ENCODE measurements at places on chromosomes 6 and 20.

DNA sequence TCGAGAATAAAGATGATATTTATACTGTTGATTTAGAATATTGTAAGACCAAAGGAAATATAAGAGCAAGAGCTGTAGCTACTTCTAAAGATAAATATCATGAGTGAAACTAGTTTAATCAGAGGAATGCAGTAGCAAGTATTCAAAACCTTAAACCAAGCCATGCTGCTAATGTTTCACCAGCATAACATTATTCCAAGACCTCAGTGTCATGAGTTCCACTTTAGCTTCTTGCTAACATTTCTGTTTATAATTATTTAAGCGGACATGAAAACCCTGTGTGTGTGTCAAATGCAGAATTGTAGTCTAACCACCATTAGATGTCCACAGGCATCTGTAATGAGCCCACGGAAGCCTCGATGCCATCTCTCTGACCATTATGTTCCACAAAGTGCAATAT lies 752.6 kb upstream of the MARCKS start:
- DNase-seq, result no peak

DNA sequence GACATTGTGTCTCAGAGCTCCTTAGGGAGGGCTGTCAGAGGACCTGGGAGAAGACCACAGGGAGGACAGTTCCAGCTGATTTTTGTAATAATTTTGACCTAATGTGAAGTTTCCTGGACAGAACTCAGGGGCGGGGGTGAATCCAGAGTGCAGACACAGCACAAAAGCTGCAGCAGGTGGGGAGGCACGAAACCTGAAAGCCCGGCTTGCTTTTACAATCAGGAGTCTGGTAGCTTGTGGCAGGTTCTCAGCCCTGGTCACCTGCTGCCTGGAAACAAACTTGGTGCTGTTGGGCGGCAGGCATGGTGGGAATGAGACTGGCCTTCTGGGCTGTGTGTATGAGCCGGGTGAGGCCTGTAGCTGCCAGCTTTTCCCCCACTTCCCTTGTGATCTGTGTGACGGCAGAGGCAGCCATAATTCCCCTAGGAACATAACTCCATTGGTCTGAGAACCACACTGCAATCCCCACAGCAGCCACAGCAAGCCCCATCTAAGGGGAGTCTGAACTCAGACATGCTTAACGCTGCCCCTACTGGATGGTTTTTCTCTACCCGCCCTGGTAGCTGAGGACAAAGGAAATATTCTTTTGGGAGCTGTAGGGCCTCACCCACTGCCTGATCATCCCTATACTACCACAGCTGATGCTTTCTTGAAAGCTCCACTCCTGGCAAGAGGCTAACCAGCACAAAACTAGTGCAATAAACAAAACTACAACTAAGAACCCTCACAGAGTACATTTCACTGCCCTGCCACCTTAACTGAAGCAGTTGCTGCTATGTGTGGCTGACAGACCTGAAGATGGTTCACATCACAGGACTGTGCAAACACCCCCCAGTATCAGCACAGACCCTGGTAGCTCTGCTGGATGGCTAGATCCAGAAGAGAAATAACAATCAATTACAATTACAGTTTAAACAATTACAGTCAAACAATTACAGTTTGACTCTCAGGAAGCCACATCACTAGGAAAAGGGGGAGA lies 1055.1 kb upstream of the GJE1 start:
- no peak for DNase-seq

DNA sequence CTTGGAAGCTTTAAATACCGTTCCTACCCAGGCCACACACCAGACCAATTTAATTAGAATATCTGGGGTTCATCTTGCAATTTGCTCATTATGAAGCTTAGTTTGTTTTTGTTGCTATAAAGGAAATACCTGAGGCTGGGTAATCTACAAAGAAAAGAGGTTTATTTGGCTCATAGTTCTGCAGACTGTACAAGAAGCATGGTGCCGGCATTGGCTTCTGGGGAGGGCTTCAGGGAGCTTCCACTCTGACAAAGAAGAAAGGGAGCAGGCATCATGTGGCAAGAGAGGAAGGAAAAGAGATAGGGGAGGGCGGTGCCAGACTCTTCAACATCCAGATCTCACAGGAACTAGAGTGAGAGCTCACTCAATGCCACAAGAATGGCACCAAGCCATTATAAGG lies 73.6 kb downstream of the RNF182 start:
- no peak for DNase-seq

DNA sequence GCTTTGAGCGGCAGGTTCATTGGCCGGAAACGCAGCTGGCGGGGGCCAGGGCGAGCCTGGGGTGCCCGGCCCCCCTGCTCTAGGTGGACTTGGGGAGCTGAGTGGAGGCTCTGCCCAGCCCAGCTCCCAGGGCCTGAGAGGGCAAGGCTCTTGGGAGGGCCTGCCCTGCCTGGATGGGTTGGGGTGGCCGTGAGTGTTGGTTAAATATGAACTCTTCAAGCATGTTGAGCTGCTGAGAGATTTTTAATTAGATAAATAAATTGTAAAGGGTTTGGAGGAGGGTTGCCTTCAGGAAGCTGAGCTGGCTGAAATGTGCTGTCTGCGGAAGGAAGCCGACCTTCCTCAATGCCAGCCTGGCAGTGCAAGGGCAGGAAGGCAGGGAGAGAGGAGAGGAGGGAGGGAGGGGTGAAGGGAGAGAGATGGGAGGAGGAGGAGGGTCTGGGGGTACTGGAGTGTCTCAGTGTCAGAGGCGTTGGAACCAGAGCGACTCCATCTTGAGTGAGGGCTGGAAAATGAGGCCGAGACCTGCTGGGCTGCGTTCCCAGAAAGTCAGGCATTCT lies 39.4 kb upstream of the PMEPA1 start:
- DNase-seq, result no peak

DNA sequence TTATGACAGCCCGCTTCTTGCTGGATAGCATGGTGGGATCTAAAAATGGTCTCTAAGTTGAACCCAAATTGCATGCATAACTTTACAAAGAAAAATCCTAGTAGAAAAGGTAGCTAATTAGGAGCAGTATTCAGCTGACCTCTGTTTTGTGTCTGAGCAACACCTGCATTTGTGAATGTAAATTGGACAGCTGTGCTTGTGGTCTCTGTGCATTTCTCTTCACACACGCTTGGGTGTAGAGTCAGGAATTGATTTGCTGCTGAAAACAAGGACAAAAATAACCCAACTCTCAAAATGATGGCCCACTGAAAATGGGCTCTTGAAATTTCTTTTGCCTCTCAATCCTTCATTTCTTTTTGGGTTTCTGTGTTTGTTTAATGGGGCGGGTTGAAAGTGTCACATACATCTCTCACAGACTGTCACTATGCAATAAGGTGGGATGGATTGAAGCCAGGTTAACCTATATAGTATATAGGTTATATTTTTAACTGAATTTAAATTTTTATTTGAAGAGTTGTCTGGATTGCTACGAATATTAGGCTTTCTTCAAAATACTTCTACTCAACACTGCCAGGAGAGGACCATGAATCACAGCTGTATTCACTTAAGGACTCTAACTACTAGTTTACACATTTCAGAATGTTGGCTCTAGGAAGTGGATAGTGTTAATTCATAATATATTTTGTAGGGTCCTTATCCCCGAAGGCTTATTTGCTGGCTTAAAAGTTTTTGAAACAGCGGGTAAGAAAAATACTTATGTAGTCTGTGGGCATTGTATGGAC lies 46.5 kb downstream of the SOBP start:
- DNase-seq, result no peak

GRCh38 chr6:165244524-165245247 lies 64.7 kb downstream of the C6orf118 start:
- no peak for DNase-seq

GRCh38 chr6:42727087-42727611 lies 4.8 kb upstream of the PRPH2 start:
- no peak for DNase-seq

DNA sequence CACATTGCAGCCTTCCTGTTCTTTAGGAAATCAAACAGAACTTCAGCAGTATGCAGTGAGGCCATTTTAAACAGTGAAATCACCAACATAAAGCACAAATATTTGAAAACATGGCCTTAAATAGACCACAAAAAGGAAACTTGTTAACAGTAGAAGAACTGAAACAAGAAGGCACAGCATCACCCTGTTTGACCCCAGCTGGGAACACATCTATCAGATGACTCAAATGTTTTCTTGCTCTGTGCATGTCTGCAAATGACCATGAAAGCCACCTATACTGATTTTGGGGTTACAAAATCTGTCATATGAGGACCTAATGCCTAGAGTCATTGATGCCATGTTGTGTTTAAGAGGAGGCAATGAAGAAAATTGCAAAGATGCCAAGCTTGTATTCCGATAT lies 123.8 kb upstream of the ADGRF1 start:
- DNase-seq, result no peak

GRCh38 chr6:71412559-71413140 lies 124.0 kb downstream of the OGFRL1 start:
- no peak for DNase-seq

DNA sequence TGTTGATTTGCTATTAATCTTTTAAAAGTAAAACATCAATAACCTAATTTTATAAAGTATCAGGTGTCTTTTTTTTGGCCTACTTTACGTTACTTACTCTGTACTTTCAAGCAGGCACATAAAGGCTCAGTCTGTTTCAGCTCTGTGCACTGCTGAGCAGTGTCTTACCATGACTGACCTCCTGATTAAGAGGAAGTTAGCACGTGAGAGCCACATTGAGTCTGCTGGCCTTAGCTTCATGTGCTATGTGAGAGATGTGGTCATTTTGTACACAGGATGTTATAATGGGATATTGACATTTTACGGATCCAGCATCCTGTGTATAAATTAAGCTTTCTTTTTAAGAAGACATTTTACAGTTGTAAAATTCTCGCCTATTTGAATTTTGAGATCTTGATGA lies 31.9 kb downstream of the ARID1B start:
- DNase-seq, result no peak

- DNase-seq, result no peak
Observed at GRCh38 chr20:5842465-5842864, 92.3 kb downstream of the SHLD1 start.

GRCh38 chr20:55058938-55059337 lies 583.5 kb downstream of the DOK5 start:
- DNase-seq, result no peak

GRCh38 chr6:10323018-10323417 lies 91.9 kb downstream of the TFAP2A start:
- no peak for DNase-seq

DNA sequence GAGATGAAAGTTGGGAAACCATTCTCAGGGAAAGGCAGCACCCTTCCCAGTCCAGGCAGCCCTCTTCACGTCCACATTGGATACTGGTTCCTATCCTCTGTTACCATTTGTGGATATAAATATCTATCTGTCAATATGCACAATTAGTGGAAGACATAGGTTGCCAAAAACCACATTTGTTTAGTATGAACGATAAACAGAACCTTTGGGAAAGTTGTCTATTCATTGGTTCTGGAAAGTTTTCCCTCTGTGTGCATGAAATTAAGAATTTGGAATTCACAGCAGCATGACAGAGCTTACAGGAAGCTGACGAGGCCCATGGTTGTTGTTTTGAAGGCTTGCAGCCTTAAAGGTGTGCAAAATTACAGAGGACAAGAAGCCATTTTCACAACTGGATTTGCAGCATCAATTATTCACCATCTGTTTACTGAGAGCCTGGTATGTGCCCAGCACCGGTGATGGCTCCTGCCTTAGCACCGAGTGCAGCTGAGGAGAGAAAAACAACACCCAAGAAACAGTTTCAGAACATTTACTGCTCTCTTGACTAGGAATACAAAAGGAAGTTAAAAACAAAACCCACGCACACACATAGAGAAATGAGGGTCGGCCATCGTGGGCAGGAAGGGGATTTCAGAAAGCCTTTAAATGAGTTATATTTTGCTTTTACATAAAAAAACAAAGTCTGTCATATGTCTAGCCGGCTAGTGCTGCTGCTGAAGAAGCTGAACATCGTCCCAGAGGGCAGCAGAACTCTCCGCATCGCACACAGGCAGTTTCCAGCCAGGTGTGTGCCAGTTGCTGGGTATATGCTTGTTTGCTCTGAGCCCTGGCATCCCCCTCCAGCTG lies 319.6 kb downstream of the FARS2 start:
- DNase-seq, result no peak

DNA sequence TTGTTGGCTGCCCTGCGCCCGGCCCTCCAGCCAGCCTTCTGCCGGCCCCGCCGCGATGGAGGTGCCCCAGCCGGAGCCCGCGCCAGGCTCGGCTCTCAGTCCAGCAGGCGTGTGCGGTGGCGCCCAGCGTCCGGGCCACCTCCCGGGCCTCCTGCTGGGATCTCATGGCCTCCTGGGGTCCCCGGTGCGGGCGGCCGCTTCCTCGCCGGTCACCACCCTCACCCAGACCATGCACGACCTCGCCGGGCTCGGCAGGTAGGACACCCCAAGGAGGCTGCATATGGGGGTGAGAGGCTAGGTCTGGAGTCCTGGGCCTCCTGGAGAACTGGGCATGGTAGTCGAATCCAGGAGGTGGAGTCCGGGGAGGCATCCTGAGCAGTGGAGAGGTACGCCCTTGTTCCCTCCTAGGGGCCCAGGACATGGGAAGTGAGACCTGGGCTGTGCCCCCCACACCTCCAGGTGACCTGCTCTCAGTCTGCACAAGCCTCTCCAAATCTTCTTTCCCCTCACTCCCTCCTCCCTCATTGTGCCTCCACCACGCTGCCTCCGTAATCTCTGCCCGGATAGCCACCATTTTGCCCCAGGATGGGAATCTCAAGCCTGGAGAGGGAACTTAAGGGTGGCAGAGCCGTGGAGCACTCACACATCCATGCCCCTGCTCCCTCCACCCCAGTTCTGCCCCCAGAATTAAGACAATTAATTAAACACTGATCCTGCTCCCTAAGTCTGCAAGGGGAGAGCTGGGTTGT lies 541 bp downstream of the CDC25B start:
- no peak for DNase-seq

DNA sequence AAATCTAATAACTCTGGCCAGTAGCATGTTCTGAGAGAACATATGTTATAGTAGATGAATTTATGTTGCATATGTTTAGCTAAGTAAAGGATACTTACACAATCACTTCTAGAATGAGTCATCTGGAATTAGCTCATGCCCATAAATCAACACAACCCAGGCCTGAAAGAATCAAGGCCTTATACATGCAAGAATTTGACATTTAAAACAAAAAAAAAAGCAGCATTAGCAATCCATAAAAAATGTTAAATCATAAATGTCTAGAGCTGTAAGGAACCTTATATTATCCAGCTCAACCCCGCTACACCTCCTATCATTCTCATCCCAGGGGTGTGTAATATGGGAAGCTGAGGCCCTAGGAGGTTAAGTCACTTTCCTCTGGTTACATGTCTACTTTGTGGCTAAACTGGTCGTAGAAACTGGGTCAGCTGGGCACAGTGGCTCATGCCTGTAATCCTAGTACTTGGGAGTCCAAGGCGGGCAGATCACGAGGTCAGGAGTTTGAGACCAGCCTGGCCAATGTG lies 105.2 kb upstream of the CARMIL1 start:
- DNase-seq, result no peak

GRCh38 chr20:5884465-5885335 lies 65.6 kb downstream of the TRMT6 start:
- DNase-seq, result no peak

Data from T-helper 2 cell treated with Interferon-gamma antibody and Interleukin-4, amounts not matched to agents 5 μg/mL and 100 μg/mL, for 36 hours (primary cell).